Activated naive CD8-positive, alpha-beta T cell treated with anti-CD3 and anti-CD28 coated beads, Interleukin-2, amount 10 ng/mL, durations not matched to agents 7 days and 5 days (primary cell): ENCODE measurements at places on chromosomes 3 and 15. TPM values are rescaled to one million over a fixed set of nuclear protein-coding genes. Genes with fewer than 3 reads are reported as not detected.

DNA sequence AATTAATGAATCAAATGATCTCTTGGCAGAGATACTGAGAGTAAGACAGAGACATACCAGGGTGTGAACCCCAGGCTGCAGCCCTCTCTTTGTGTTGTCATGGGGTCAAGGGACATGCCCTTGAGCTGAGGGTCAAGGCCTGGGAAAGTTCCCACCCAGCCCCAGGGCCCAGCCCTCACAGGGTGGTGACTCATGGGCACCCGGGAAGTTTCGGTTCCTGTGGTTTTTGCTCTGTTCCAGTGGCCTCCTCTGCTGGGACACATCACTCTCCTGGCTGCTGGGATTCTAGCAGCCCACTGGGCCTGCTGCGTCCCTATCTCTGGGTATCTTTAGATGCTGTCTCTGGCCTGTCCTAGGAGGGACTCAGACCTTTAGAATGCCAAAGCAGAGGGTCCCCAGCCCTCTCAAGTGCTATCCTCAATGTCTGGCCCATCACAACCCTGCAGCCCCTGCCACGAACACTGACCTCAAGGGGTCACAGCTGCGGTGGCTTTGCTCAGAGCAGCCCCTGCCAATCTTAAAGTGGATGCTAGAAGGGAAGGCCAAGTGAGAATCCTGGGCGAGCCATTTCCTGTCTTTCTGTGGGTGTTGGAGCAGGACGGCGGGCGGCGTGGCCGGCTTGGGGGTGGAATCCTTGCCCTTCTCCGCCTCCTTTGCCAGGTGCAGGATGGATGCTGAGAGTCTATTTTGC lies 148.4 kb upstream of the TLE3 start:
- no peaks in the 10 kb centered on the region for H3K27me3 ChIP-seq
- peak; percentile 32 for DNase-seq
- H3K27ac ChIP-seq, result no peak overlapping the region
- H3K4me3 ChIP-seq, result no peak overlapping the region
- H3K4me1 ChIP-seq, result peaks cover 67% of the 10 kb centered on the region
- H3K36me3 ChIP-seq, result no peaks in the 10 kb centered on the region

DNA sequence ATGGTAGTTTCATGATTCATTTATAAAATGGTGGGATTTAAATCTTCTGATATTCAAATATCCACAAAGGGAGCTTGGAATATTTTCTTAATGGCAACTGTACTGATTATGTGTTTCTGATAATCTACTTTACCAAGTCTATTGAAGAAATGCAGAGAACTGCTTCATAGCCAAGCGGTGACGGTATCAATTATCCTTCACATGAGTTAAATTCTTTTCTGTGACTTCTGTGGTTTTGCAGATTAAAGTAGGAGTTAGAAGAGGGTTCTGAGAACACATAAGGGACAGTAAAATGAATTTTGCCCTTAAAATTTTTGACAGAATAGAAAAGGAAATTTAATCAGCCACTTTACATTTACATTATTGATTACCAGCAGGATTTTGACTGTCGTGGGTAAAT lies 563.2 kb downstream of the GBE1 start:
- no peak overlapping the region for H3K4me3 ChIP-seq
- no peaks in the 10 kb centered on the region for H3K27me3 ChIP-seq
- no peaks in the 10 kb centered on the region for H3K36me3 ChIP-seq
- no peak overlapping the region for H3K27ac ChIP-seq
- no peaks in the 10 kb centered on the region for H3K4me1 ChIP-seq

- no peak for DNase-seq
- H3K27ac ChIP-seq, result no peak overlapping the region
- H3K4me3 ChIP-seq, result no peak overlapping the region
- peaks cover 3% of the 10 kb centered on the region for H3K36me3 ChIP-seq
- H3K4me1 ChIP-seq, result no peaks in the 10 kb centered on the region
- no peaks in the 10 kb centered on the region for H3K27me3 ChIP-seq
Measured at GRCh38 chr3:16740515-16740914, 135.3 kb upstream of the DAZL start.

Gene P2RY1
- 0.25 TPM for total RNA-seq

DNA sequence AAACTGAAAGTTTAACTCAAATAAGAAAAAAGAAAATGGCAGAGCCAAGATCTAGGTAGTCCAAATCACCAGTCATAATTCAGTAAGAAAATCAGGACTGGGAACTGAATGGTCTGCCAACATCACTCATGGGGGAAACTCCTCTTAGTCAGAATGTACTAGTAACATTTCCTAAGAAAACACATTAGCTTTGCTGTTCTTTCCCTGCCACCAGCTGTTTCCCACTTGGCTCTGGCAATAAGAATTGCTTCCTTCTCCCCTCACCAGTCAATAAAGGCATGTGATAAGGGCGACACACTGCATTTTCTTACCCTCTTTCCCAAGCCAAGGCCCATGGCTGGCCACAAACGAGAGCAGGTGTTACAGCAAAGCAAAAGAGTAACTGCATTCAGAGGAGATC lies 46.1 kb downstream of the PIK3R4 start:
- H3K27me3 ChIP-seq, result no peaks in the 10 kb centered on the region
- no peaks in the 10 kb centered on the region for H3K4me1 ChIP-seq
- no peak overlapping the region for H3K4me3 ChIP-seq
- no peak overlapping the region for H3K27ac ChIP-seq
- no peak for DNase-seq
- peaks cover 19% of the 10 kb centered on the region for H3K36me3 ChIP-seq

Gene TPRG1
- total RNA-seq, result 42.4 TPM

DNA sequence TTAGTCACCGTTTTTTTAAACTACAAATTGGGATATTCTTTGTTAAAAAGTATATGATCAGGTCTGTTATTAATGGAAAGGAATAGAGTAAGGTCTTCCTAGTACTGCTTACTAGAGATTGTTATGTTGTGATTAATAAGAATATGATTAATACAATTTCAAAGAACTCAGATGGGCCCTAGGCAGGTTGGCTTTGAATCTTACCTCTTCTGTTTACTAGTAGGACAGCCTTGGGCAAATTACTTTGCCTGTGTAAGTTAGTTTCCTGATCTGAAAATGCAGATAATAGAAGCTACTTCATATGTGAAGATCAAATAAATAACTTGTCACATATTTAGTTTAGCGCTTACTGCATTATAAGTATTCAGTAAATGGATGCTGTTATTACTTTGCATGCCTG lies 6.9 kb downstream of the GFM1 start:
- no peak overlapping the region for H3K27ac ChIP-seq
- H3K27me3 ChIP-seq, result no peaks in the 10 kb centered on the region
- no peak overlapping the region for H3K4me3 ChIP-seq
- no peak for DNase-seq

- no peaks in the 10 kb centered on the region for H3K36me3 ChIP-seq
- no peak for DNase-seq
- H3K4me3 ChIP-seq, result no peak overlapping the region
- H3K4me1 ChIP-seq, result no peaks in the 10 kb centered on the region
- no peak overlapping the region for H3K27ac ChIP-seq
- H3K27me3 ChIP-seq, result no peaks in the 10 kb centered on the region
Measured at GRCh38 chr3:84066915-84067314, 891.9 kb upstream of the CADM2 start.

DNA sequence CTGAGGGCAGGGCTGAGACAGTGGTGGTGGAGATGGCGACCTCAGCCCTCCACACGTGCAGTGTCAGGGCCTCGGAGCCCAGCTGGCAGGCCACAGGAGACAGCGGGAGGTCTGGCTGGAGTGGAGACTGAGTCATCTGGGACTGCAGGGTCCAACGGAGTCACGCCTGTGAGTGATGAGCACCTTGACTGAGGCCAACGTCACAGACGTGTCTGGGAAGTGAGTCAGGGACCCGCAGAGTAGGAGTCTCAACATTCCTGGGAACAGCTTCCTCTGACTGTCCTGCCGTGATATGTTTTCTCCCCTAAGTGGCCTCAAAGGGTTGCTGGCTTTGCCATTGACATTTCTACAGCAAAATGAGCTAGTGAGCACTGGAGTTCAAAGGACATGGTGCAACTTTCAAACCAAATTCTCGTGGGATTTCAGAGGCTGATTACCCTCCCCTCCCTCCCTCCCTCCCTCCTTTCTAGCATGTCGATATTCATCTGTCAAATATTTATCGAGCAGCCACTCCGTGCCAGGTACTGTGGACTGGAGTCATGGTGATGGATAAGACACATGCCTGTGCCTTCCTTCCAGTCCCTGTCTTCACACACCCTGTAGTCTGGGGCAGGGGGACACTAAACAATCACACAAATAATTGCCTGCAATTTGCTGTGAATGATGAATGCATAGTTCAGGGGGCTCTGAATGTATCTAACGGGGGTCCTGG lies 53.3 kb upstream of the AMOTL2 start:
- H3K27me3 ChIP-seq, result peaks cover 14% of the 10 kb centered on the region
- H3K4me1 ChIP-seq, result no peaks in the 10 kb centered on the region
- H3K27ac ChIP-seq, result no peak overlapping the region
- H3K4me3 ChIP-seq, result no peak overlapping the region

Gene GPR149
- not detected for total RNA-seq

- H3K27ac ChIP-seq, result peak overlapping the region; percentile 85
- DNase-seq, result no peak
- peaks cover 35% of the 10 kb centered on the region for H3K4me1 ChIP-seq
- peaks cover 26% of the 10 kb centered on the region for H3K36me3 ChIP-seq
Measured at GRCh38 chr3:3172627-3173026, 6.9 kb downstream of the CRBN start.

Gene NMNAT3
- total RNA-seq, result 1.3 TPM

- peaks cover 13% of the 10 kb centered on the region for H3K4me1 ChIP-seq
- peak overlapping the region; percentile 68 for H3K27ac ChIP-seq
- no peak for DNase-seq
- H3K36me3 ChIP-seq, result peaks cover 1% of the 10 kb centered on the region
Measured at GRCh38 chr15:73949496-73949895, 23.2 kb downstream of the LOXL1 start.

Gene RAB11A
- 141 TPM for total RNA-seq

Gene CIDEC
- not detected for total RNA-seq

GRCh38 chr3:134360046-134360445 lies 14.2 kb downstream of the AMOTL2 start:
- no peak overlapping the region for H3K4me3 ChIP-seq
- peaks cover 8% of the 10 kb centered on the region for H3K4me1 ChIP-seq
- H3K27ac ChIP-seq, result no peak overlapping the region
- H3K36me3 ChIP-seq, result no peaks in the 10 kb centered on the region
- H3K27me3 ChIP-seq, result peaks cover 8% of the 10 kb centered on the region

Gene SPPL2A
- total RNA-seq, result 72.3 TPM

Gene TM4SF1
- not detected for total RNA-seq

GRCh38 chr15:41689083-41689482 lies 28.9 kb downstream of the MGA start:
- H3K27ac ChIP-seq, result no peak overlapping the region
- H3K4me3 ChIP-seq, result no peak overlapping the region

GRCh38 chr3:86388820-86389219 lies 602.1 kb downstream of the VGLL3 start:
- H3K36me3 ChIP-seq, result no peaks in the 10 kb centered on the region
- H3K4me3 ChIP-seq, result no peak overlapping the region
- no peaks in the 10 kb centered on the region for H3K4me1 ChIP-seq
- H3K27me3 ChIP-seq, result no peaks in the 10 kb centered on the region
- no peak for DNase-seq

Gene SLCO2A1
- not detected for total RNA-seq

DNA sequence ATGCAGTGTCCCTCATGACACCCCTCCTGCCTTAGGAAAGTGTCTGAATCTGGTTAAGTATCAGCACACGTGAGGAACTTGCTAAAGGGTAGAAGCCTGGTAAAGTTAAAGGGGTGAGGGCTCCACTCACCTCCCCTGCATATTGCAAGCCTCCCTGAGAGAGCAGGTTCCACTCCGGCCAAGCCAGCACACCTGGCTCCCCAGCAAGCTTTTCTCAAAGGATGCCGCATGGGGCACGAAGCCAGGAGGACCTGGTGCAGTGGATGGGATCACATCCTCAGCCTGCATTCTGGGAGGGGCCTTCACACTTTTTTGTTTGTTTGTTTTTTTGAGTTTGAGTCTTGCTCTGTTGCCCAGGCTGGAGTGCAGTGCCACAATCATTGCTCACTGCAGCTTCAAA lies 79.9 kb downstream of the PCSK6 start:
- H3K4me3 ChIP-seq, result no peak overlapping the region
- DNase-seq, result no peak
- H3K27me3 ChIP-seq, result peaks cover 4% of the 10 kb centered on the region
- H3K36me3 ChIP-seq, result no peaks in the 10 kb centered on the region
- H3K4me1 ChIP-seq, result peaks cover 5% of the 10 kb centered on the region

DNA sequence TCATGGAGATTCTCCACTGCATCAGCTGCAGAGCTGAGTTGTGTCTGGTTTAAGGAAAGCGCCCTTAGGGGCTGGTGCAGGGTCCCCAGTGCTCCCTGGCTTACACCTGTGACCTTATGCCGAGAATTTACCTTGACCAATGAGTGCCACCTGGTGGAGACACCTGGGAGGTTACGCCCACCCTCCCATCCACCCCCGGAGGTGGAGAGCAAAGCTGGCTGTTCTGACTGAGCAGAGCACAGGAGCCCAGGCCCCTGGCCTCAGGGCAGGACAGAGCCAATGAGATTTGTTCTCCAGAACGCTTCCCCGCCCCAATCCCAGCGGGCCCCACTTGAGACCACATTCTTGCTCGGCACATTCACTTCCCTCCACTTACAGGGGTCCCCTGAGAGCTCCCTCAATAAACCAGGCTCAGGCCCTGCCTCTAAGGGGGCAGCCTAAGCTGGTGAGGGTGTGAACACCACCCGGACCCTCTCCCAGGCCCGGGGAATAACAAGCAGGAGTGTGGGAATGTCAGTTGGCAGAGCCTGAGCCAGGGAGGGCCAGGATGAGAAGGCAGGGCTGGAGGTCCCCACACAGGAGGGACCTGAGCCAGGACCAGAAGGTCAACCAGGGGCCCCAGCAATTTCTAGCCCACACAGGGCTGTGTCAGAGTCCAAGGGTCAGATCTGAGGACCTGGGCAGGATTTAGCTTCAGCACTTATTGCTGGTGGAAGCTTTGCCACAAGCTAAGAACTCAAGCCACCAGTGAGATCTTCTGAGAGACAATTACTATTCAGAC lies 117.1 kb downstream of the TPRA1 start:
- H3K36me3 ChIP-seq, result no peaks in the 10 kb centered on the region
- peaks cover 12% of the 10 kb centered on the region for H3K27me3 ChIP-seq
- H3K4me1 ChIP-seq, result no peaks in the 10 kb centered on the region
- DNase-seq, result no peak
- H3K4me3 ChIP-seq, result no peak overlapping the region
- no peak overlapping the region for H3K27ac ChIP-seq
